Activated CD4-positive, CD25-positive, alpha-beta regulatory T cell treated with anti-CD3 and anti-CD28 coated beads, Interleukin-2, amount 50 U/mL, for 24 hours (primary cell): ENCODE measurements at places on chromosomes 11 and 22.

DNA sequence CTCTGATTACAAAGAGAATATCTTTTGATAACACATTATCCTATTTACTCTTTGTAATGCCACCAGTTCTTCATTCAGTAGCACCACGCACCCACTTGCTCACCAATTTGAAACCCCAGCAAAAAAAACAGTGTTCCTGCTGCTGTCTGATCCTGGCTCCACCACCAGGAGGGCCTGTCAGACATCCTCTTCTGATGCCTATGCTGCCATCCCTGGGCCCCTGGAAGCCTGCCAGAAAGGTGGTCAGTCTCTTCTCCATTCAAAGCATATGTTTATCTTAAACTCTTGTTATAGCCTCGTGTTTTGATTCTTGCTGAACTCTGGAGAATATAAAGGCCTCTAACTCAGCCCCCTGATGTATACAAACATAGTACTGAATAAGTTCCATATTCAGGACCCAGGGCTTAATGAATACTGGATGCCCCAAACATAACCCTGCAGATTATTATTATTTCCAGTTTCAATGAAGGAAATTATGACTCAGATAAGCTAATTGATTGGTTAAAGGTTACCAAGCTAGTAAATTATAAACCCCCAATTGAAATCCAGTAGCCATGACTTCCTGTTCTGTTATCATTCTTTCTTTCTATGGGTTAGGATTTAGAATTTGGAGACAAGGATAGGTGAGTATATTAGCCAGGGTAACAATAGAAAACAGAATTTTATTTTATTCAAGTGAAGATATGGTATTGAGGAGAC lies 116.7 kb downstream of the NTM start:
- ATAC-seq: no peak

- no peak for ATAC-seq
Observed at GRCh38 chr11:68398995-68399851, 61.3 kb upstream of the PPP6R3 start.

GRCh38 chr11:65489035-65489705 lies 9.7 kb upstream of the MALAT1 start:
- no peak for ATAC-seq

DNA sequence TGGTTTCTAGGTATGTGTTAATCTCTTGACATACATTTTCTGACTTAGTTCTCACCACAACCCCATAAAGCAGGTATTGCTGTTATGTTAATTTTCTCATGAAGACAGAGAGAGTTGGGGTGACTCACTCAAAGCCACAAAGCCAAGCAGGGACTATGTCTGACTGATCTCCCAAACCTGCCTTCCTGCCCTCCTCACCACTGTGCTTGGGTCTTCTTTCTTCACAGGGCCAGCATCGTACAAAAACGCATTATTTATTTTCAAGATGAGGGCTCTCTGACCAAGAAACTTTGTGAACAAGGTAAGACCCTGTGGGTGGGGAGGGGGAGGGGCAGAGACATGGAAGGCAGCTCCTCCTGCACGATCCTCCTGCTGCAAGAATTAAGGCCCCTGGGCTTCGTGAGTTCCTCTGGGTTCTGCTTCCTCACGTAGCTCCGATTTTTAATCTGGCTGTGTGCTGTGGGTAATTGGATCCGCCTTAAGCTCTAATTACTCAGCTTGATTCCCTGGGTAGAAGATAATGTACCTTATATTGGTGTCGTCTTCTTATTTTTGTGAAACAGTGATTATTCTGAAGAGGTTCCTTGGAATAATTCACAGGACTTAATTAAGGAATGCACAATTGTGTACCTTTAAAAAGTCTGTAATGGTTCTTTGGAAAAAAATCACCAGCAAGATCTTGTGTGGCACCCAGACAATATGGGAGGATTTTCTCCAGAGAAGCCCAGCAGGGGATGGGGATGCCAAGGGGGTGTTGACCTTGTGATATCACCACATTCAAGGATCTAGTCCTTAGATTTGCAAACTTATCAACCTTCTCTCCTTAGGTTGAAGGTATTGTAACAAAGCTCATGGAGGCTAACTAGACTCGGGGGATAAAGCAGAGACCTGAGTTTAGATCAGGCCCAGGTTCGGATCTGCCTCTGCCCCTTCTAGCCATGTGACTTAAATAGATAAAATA lies 112.9 kb downstream of the SPON1 start:
- peak; percentile 98 for ATAC-seq

DNA sequence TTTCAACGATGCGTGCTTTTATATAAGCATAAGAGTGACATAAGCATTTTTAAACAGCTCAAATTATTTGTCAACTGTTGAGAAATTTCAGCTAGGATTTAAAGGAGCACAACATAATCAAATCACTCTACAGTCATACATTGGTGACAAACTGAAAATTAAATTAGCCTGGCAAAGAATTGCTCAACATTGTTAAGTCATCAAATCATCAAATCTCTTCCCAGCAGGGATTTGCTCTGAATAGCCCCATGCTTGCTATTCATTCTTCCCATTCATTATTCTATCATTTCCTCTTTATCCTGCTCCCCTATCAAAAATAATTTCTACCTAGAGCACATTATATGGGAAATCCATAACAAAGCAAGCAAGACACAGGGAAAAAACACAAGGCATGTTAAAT lies 198.7 kb upstream of the LUZP2 start:
- ATAC-seq: no peak

DNA sequence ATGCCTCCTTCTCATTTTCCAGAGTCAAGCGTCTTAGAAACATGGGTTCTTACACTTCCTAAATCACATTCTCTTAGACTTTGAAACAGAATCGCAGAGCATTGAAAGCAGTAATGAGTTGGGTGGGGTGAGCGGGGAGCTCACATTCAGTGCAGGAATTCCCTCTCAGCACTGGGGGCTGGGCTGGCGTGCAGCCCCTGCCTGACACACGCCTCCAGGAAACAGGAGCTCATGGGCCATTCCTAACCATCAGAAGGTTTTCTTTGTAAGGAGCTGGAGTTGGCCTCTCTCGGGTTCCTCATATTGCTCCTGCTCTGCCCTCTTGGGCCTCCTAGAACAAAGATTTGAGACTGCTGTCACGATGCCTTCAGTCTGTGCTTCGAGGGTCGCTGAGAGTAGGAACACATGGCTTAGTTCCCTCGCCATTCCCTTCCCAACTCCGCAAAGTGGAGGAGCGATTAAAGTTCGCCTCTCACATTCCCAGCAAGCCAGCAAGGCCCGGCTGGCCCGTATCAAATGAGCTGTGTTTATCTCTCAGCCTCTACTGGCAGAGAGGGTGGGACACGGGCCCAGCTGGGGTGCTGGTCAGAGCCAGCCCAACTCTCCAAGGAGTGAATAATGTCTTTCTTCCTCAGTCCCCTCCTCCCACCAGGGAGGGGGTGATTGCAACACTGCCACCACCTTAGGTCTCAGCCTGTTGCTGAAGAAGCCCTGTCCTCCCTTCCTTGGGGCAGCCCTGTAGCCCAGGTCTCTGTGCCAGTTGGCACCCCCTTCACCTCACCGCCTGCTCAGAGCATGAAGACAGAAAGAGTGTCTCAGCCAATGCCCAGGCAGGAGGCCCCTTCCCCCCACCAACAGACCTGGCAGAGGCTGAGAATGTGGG lies 10.4 kb downstream of the CHRDL2 start:
- ATAC-seq: no peak

- no peak for ATAC-seq
Observed at GRCh38 chr22:19330865-19331418, 39.4 kb upstream of the CLTCL1 start.

DNA sequence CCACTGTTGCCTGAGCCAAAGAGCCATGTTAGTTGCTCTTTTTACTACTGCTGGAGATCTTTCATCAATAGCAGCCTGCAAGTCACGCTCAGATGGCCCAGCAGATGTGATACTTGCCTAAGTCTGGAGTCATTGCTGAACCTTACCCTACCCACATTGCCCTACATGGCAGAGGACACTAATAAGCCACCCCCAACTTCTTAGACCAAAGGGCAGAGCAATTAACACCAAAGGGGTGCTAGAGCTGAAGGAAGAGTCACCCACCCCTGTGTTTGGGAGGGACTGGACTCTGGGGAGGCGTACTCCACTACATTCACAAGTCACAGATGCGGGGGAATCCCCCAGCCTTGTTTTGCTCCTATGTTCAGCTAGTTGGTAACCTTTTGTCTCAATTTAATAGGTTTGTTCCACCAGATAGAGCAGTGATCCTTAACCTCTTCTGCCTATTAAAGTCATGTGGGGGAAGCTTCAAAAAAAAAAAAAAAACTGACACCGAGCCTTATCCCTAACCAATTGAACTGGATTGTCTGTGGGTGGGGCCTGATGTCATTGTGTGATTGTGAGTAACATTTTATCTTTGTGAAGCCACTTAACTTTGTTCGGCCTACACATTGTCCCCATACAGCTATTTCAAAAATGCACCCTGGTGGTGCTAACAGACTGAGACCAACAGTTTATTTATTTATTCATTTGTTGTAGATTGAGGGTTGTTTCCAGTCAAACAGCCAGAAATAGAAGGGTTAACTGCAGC lies 13.1 kb downstream of the ADM start:
- peak; percentile 27 for ATAC-seq

GRCh38 chr11:91730620-91731019 lies 494.0 kb upstream of the FAT3 start:
- ATAC-seq: no peak

DNA sequence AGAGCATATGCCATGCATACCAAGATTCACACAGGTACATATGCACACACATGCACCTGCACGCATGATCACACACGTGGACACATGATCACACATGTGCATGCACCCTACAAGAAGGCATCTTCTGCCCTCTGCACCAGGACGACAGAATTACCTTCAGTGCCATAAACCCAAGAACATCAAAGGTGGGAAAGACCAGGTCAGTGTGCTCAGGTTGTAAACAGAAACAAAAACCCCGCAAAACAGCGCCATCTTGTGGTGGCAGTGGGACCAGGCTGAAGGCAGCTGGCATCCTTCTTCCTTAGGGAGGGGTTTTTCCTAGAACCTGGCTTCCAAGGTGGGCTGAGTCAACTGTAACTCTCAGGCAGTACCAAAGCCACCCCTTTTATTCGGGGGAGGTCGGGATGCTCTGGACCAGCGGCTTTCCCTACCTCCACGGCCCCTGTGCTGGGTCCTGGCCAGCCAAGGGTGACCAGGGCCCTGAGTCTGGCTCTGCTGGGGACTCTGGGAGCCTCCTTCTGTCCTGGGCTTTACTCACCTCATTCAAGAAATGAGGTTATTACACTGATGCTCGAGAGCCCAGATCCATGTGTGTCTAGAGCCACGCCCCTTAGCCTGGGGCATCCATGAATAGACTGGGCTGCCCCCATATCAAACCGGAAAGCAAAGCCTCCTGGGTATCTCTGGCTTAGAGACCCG lies 69.4 kb upstream of the FGF3 start:
- no peak for ATAC-seq

GRCh38 chr11:132451942-132452601 lies 1080.2 kb downstream of the OPCML start:
- no peak for ATAC-seq

DNA sequence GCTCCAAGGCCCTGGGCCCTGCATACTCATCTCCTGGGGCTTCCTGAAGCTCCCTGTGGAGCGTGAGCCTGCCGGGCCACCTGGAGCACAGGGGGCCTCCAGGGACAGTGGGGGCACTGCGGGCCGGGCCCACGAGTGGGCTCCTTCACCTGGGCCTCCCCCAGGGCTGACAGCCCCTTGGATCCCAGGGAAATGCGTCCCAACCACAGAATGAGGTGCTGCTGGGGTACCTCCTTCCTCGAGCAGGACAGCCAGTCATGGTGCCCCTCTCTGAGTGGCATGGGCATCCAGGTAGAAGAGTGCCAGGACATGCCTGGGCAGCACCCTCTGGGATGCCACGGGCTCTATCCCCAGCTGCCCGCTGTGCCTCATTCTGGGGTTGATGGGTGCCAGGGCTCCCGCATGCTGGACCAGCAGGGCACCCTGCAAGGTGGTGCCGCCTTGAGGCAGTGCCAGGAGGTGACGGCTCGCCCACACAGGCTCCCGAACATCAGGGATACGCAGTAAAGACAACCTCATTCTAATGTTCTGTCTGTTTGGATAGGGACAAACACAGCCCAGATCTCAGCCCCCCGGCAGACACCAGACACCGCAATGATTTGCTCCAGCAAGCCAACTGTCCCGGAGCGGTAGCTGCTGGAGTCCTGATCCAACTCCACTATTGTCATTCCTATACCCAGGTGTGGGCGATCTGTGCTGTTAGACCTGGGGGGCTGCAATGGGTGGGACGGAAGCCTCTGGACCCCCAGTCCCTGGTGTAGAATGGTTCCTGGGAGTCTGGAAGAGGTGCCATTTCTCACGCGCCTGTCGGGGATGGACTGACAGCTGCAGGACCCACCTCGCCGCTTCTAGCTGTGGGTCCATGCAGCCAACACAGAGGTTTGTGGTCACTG lies 25.8 kb downstream of the KRTAP5-5 start:
- ATAC-seq: no peak

- no peak for ATAC-seq
Observed at GRCh38 chr11:64831411-64831891, 13.0 kb downstream of the CDC42BPG start.

DNA sequence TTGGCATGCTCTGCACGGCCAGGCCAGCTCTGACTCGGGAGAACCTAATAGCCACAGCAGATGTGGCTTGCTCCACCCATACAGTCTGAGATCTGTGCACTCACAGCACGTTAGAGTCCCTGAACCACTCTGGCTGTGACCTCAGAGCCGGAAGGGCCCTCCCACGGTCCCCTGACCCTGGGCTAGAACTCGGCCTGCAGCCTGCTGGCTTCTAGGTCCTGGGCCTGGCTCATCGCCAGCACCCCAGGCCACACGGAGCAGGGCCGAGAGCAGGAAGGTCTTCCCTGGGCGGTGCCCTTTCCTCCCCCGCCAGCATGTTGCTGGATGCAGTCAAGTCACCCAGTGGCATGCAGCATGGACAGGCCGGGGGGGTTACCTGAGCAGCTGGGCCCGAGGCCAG lies 35.3 kb upstream of the TTLL12 start:
- ATAC-seq: no peak

- no peak for ATAC-seq
Observed at GRCh38 chr11:86702220-86702983, 30.0 kb upstream of the ME3 start.

DNA sequence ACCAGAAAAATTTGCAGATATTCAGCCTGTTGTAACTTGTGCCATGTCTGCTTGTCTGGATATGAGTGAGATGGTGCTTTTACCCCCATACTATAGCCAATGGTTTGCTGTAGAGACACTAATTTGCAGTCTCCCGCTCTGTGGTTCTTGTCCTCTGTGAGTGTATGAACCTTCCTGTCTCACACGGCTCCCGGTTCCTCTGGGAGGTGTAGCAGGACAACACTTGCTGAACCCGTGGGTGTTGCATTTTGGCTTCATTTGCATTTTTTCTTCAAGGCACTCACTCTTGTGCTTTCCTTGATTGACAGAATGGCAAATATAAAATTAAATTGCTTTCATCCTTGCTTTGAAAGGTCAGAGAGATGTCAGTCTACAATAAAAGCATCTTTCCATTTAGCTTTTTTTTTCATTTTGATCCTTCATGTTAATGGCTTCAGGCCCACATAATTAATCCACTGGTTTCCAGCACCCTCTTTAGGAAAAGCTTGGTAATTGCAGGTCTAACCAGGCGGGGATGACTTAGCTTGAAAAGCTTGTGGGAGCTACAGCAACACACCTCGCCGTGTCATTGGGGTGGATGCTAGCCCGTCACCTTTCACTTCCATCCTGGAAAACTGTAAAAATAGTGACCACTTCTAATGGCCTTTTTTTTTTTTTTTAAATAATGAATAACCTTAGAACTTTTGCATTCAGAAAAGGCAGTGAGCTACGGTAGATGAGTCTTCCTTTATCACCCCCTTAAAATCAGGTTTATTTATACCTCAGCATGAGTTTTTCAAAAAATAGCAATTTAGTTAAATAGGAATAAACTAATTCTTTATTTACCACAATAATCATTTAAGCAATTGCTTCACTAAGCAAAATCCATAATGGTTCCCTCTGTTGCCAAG lies 27.4 kb upstream of the ST14 start:
- peak; percentile 75 for ATAC-seq
